Stimulated activated CD4-positive, alpha-beta T cell treated with anti-CD3 and anti-CD28 coated beads, Interleukin-1b, Interleukin-23, amount 100 ng/mL, for 1 hour (primary cell): ENCODE measurements at places on chromosomes 7 and 10.

DNA sequence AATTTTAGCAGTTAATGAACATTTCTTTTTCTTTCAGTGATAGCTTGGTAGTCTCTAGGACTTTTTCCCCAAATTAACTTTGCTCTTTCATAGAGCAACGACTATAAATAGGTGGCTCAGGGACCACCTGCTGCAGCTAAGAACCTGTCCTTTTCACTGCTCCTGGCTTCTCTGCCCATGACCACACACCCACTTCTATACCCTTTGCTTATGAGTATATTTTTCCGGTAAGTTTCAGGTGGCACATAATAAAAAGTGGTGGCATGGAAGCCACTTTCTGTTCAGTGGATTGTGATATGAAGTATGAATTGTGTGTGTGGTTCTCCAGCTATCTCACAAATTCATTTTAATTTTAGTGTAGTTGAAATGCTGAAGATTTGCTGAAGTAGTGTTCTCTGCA, 1.2 kb downstream of the ING3 start:
- DNase-seq, result no peak

DNA sequence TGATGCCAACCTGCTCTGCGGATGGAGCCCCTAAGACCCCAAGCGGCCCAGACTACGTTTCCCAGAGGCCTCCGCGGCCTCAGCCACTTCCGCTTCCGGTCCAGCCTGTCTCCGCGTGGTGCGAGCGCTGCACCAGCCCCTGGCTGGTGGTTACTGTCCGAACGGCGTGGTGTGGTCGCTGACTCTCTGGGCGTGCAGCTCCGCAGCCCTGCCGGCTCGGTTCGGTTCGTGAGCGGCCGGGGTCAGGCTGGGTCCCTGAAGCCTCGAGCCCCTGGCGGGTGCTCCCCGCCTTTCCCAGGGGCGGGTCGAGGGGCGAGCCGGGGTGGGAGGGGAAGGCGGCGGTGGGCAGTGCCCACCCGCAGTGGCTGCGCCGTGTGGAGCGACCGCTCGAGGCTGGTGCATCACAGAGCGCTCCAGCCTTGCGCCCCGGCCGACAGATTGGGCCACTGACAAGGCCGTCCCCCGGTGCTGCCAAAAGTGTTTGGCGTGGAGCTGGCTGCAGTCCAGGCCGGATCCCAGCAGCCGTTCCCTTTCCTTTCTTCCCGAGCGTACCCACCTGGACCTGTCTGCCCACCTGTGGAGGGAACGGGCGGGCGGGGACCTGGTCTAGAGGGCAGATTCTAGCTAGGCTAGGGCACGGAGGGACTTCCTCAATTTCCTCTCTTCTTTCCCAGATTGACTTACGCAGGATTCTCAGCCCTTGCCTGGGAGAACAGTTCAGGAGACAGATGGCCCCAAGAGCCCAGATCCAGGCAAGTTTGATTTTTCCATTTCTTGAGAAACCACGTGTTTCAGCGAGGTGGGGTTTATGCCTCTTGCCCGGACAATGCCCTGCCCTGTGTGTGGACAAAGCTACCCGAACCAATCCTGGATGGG, at the start of gene ZNF485:
TSS of gene ZNF485 (plus strand) at position 116 of the 876 bp plus-strand sequence. CDS start at position 729, 613 bp downstream.
- DNase-seq, result peak; percentile 46

DNA sequence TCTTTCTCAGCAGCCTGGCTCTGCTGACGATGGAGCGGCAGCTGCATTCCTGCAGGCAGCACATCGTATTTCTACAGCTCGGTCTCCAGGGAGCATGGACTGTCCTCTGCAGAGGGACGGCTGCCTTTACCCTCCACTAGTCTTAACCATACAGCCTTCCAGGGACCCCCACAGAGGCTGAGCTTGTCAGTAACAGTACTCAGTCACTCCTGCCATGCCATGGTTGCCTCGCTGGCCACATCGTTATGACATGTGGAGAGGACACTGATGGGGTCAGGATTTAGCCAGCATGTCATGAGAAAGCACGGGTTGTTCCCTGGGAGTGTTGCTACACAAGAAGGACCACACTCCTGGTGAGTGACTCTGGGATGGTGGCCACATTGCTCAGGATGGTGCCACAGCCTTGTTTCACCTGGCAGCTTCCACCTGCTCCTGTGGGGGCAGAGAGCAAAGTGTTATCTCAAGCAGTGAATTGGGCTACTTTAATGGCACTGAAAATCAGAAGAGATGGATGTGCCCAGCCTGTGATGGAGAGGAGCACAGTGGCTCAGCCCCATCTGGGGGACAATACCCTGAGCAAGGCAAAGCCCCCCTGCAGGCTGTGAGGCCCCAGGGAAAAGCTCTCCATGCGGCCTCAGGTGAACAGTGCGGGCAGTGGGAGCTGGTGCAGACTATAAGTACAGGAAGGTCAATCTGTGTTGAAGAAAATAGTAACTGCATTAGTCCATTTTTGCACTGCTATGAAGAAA, 443.9 kb downstream of the TCERG1L start:
- DNase-seq, result no peak

- DNase-seq, result no peak
Observed at GRCh38 chr10:23754179-23754578, 315.3 kb downstream of the OTUD1 start.

- no peak for DNase-seq
Observed at GRCh38 chr7:121313793-121314676, 14.8 kb upstream of the WNT16 start.

- DNase-seq, result no peak
Observed at GRCh38 chr10:107031931-107032699, 132.4 kb downstream of the SORCS1 start.

DNA sequence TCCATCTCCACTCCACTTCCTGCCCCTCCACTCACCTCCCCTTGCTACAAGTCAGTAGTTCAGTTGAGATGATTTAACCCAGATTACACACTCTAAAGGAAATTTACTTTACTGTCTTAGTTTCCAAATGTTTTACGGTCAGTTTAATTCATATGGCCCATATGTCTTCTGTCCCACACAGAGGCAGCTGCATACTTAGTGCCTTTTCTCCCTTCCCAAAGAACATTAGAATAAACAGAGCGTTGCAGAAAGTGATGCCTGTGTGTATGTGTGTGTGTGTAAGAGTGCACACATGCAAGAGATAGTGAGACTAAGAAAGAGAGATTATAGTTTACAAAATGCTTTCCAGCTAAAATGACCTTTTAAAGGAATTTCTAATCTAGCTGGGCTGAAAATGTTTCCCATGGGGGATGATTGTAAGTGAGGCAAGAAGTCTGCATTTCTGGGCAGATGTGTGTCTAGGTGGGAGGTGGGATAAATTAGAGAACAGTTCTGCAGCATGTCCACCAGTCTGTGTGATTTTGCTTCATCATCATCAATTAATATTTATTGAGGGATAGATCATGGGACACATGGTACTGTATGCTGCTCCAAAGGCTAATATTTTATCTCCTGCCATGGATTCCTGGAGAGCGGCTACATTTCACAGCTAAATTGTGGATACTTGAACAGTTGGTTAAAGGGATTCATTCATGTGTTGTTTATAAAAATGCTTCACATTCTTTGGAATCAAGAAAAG, 81.5 kb downstream of the NXPH1 start:
- no peak for DNase-seq

DNA sequence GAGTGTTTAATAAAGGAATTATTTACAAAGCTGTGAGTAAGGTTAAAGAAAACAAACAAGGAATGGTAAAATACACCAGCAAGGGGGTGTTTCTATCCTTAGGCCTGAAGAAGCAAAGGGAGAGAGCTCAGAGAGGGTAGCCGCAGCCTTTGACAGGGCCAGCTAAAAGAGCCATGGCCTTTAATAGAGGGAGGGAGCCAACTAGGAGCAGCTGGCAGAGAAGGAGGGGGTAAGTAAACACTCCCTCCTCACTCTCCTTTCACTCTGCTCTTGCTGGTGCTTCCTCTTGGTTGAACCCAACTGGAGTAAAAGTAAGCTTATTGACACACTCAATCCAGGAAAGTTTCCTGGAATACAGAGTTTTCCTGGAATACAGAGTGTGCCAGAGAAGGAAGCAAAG, 87.5 kb downstream of the CH25H start:
- no peak for DNase-seq

DNA sequence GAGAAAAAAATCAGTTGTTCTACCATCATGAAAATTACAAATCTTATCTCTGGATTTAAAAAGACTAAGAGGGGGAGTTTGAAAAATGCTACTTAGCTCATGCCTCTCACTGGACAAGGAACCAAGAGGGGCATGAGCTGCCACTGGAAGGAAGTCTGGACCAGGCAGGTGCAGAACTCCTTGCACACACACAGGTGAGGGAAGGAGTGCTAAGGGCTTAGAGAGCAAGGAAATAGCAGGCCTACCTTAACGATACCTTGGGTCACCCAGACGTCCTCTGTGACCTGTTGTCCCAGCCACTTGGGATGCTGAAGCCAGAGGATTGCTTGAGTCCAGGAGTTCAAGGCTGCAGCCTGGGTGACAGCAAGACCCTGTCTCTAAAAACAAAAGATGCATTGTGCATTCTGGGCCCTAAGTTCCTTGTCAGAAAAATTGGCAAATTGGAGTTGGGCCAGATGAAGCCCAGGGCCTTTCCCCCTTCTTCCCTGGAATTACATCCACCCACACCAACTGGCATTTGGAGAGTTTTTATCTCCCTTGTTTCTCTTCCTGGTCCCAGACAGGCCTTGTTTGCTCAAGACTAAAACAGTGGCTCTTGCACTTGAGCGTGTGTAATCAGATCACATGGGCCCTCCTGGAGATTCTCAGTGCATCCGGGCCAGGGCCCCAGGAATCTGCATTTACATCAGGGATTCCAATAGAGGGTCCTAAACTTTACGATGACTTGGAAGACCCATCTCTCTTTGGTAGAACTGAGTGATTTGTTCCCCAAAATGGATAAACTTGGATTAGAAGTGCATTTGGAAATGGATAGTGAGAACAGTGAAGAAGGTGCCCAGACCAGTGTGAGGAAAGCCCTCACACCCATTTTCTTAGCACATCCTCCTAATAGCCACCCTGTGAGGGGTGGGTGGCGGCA, 3.0 kb downstream of the DDIT4 start:
- DNase-seq, result no peak

- no peak for DNase-seq
Observed at GRCh38 chr10:128418819-128419218, 292.6 kb upstream of the MKI67 start.

GRCh38 chr10:100997360-100998182, 2.0 kb upstream of the LZTS2 start:
- DNase-seq, result peak; percentile 25

- DNase-seq, result no peak
Observed at GRCh38 chr7:105399043-105399725, 10.5 kb upstream of the SRPK2 start.

- DNase-seq, result no peak
Observed at GRCh38 chr10:28411648-28412047, 108.8 kb upstream of the MPP7 start.

DNA sequence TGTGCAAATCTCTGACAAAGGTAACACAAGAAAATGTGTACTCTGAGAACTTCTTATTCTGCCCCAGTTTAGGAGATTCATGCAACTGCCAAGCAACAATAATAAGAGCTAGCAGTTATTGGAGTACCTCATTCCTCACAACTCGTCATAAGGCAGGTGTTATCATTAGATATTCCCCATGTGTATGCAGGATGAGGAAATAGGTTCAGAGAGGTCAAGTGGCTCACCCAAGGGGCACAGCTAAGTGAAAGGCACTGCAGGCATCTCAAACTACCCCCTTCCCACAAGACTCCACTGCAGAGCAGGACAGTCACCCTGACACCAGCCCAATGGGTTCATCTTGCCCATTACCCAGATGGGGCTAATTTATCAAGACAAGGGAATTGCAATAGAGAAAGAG, 1.3 kb upstream of the GSTK1 start:
- no peak for DNase-seq

DNA sequence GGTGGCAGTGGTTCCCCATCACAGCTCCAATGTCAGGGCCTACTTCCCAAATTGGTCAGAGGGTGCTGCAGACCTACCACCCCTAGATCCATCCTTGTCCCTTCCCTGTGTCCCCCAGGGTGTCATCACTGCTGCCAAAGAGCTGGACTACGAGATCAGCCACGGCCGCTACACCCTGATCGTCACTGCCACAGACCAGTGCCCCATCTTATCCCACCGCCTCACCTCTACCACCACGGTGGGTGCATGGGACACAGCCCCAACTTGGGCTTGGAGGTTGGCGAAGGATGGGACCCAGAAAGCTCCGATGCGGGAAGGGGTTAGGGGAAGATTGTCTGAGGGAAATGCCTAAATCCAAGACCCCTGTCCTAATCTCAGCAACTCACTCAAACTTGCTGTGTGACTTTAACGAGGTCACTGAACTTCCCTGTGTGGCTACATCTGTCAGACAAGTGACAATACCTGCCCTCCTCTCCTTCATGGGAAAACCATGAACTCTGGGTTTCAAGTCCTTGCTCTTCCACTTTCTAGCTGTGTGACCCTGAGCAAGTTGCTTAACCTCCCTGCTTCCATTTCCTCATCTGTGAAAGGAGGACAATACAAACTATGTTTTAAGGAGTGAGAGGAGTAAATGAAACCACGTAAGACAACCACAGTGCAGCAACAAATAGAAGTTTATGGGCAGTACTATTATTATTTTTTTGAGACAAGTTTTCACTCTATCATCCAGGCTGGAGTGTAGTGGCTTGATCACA, 4.9 kb upstream of the VSIR start:
- DNase-seq, result no peak

- no peak for DNase-seq
Observed at GRCh38 chr7:147012666-147013065, 896.1 kb downstream of the CNTNAP2 start.

DNA sequence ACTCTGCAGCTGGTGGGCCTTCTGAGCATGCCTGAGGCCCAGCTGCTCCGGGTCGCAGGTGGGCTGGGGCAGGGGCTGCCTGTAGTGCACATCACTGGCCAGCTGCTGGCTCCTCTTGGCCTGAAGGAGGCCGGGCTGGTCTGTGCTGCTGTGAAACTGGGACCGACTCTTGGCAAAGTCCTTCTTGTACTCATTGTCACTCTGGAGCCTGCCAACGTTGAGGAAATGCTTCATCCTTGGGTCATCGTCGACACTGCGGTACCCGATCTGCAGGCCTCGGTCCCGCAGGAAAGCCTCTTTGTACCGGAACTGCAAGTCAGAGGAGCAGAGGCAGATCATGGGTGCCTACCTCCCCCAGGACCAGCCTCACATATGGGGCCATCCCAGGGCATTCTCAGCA, 37.7 kb downstream of the HABP2 start:
- no peak for DNase-seq

GRCh38 chr7:135169964-135170273, 588 bp downstream of the CYREN start:
- DNase-seq, result no peak

- DNase-seq, result no peak
Observed at GRCh38 chr10:69208761-69209160, 11.4 kb upstream of the HKDC1 start.

DNA sequence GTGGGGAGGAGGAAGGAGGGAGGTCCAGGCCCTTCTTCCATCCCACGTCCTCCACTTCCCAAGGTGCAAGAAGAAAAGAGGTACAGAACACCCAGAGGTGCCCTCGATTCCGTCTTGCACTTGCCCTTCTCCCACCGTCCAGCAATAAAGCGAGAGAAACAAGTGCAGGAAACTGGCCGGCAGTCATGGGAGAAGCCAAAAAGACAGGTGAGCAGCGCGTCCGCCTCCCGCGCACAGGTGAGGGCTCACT, 1.3 kb downstream of the C10orf95 start:
- no peak for DNase-seq
